Putamen (tissue), 1 donor: ENCODE measurements at places on chromosomes 13 and 19.

DNA sequence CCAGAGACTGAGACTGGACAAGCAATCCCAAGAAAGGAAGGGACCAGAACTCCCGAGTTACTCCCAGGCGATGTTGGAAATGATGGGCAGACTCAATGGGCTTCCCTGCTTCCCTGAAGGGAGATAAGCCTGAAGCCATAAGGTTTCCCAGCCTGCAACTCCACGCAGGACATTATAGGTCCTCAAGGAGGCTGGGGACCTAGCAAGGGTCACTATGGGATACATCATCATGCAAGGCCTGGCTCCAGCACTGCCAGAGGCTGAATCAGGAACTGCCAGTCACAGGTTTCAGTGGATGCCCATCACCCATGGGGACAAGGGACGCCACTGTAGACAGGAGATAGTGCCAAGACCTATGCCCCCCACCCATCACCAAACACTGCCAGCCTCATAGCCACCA lies 338.7 kb downstream of the IRS2 start:
- no peak for DNase-seq

- DNase-seq = no peak
Measured at GRCh38 chr19:35000647-35001501, 751 bp downstream of the GRAMD1A start.

DNA sequence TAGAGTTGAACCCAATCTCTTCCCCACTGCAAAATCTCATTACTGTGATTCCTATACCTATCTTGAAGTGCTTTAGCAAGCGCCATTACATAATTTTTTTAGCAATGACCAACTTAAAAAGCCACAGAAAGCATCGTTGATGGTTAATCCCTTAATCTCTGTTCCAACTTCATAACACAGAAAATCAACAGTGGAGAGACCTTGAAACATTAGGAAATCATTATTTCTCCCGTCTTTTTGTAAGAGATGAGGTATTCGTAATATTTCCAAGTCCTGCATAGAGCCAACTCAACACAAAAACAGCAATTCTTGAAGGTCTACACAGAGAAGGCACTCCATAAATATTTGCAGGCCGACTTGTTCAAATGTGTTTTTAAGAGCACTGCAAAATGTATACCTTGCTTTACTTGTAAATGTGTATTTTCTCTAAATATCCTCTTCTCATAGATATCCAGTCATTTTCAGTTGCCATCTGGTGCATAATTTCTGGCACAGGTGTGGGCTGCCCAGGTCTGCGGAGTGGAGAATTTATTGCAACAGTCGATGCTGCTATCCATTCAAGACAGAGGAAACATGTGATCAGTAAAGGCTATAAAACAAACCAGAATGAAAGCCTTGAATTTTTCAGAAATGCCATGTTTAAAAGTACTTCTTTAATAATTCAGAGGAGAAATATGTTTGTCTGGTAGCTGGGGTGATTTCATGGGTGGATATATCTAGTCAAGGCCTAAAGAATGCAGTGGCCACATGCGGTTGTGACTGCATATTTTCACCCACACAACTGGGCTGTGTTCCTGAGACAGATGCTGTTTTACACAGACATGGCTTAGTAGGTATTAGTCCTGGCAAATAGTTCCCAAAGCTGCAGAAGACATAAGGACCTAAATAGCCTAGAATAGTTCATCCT lies 234.3 kb upstream of the STARD13 start:
- no peak for DNase-seq

DNA sequence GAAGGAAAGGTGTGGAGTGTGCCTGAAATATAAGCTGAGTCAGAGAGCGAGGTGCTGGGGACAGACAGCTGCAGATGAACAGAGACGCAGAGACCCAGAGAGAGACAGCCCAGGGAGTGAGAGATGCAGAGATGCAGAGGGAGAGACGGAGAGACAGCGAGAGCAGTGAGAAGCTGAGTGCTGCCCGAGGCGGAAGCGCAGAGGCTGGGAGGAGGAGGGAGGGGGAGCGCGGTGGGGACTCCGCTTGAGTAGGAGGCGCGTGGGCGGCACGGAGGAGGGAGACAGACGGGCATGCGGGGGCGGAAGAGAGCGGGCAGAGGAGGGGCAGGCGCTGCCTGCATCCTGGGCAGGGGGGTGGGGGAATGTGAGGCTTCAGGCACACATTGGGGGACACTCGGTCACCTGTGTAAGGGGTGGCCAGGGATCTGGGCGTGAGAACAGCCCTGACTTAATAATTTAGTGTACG lies 25.7 kb downstream of the SLC8A2 start:
- no peak for DNase-seq

DNA sequence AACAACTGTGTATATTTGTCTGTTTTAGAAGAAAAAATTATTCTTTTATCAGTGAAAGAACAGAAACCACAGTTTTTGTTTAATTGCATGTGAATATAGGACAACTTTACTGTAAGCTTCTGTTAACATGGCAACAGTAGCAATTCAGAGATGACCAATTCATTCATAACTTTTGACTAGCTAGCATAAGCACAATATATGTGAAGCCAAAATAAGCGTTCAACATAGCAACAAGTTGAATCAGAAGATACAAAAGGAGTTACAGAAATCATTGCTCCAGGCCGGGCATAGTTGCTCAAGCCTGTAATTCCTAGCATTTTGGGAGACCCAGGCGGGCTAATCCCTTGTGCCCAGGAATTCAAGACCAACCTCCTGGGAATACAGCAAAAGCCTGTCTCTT lies 197.1 kb upstream of the GPC6 start:
- DNase-seq = no peak

DNA sequence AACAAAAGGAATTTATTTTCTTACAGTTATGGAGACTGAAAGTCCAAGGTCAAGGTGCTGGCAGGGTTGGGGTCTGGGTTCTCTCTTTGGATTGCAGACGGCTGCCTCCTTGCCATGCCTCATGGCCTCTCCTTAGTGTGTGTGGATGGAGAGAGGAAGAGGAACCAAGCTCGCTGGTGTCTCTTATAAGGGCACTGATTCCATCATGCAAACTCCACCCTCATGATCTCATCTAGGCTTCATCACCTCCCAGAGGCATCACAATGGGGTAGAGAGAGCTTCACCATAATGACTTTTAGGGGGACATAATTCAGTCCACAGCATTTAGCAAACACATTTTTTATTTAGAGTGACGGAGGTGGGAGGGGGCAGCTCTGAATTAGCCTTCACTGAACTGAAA lies 104.9 kb upstream of the ABCC4 start:
- no peak for DNase-seq

GRCh38 chr13:20482275-20482761 lies 43.3 kb downstream of the CRYL1 start:
- DNase-seq = no peak

- no peak for DNase-seq
Measured at GRCh38 chr13:76887076-76887563, 915 bp upstream of the KCTD12 start.

DNA sequence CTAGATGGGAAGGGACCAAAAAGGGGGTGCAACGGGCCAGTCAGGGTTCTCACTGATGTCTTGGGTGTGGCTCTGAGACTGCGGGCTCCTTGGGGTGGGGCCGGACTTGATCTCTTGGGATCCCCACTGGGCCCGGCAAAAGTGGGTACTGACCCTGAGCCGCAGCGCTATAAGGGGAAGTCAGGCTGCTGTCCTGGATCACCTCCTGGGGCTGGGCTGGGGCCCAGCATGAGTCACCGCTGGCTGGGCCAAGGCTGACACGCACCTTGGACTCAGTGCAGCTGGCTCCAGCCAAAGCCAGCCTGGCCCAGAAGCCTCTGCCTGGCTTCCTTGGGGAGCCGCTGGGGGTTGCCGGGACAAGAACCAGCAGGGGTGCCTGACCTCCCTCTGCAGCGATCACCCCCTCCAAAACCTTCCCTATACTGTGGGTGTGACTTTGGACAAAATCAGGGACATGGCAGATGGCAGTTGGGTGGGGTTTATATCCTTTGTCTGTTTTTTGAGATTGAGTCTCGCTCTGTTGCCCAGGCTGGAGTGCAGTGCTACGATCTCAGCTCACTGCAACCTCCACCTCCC lies 617 bp upstream of the IQCN start:
- DNase-seq = peak; percentile 71

DNA sequence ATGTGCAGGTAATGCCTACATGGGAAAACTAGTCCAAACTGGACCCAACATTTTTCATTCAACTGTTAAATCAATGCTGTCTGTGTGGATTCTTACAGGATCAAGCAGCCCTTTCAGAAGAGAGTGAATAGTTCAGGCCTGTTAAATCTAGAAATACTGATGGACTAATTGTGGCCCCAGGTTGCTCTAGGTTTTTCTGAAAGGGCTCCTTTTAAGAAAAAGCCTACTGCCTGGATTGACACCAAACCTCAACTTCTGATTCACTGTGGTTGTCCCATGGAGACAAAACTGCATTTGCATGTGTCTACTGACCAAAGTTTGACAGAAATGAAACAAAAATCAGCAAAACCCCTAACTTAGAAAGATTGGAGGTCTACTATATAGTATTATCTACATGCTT lies 437.0 kb downstream of the KLF12 start:
- DNase-seq = no peak

GRCh38 chr19:485077-485476 lies 11.2 kb upstream of the MADCAM1 start:
- no peak for DNase-seq

- DNase-seq = no peak
Measured at GRCh38 chr13:108437496-108437895, 168.0 kb downstream of the TNFSF13B start.

DNA sequence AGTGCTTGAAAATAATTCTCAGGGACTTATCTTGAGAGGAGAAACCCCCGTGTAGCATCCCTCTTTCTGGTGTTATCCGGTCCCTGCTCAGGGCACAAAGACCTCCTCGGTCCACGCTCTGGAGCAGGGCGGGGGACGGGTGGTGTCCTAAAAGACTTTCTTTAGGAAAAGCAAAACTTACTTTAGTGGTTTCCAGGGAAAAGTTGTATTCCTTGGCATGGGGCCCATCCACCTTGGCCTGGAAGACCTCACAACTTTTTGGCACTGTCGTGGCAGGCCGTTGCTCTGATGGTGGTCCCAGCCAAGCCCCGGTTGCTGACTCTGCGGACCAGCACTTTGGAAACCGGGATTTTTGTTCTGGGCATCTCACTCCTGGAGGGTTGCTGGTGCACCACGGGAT lies 2.7 kb downstream of the AMER2 start:
- DNase-seq = no peak

- DNase-seq = no peak
Measured at GRCh38 chr19:57314146-57314545, 6.1 kb upstream of the ZNF543 start.

DNA sequence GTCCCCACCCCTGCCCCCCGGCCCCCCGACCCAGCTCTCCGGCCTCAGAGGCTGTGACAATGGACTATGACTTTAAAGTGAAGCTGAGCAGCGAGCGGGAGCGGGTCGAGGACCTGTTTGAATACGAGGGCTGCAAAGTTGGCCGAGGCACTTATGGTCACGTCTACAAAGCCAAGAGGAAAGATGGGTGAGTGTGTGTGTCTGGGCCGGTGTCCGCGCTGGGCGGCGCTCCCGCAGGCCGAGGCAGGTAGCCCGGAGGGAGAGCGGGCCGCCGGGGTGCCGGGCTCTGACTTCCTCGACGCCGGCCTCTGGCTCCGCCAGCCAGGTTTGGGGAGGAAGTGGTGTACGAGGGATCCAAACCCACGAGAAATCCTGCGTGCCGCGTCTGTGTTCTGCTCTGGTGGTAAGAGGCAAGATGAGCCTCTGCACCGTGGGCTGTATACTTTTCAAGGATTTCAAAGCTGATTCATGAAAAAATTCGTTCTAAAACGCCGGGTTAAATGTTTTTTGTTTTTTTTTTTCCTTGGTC lies 718 bp downstream of the CDK8 start:
- DNase-seq = peak; percentile 34

DNA sequence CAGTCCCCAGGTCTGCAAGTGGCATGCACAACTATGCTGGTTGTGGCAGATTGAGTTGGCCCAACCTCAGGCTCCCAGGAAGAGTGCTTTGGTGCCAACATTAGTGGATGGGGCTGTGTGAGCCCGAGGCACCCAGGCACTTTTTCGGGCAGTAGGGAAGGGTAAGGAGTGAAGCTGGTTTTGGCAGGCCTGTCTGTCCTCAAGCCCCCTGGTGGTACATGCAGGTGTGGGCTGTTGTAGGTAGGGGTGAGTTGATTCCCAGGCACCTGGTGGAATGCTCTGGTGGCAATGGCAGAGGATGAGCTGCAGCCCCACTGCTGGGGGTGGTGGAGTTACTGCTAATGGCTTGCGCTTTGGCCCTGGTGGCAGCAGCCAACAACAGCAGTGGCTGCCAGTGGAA lies 723.7 kb upstream of the SLITRK1 start:
- DNase-seq = no peak

DNA sequence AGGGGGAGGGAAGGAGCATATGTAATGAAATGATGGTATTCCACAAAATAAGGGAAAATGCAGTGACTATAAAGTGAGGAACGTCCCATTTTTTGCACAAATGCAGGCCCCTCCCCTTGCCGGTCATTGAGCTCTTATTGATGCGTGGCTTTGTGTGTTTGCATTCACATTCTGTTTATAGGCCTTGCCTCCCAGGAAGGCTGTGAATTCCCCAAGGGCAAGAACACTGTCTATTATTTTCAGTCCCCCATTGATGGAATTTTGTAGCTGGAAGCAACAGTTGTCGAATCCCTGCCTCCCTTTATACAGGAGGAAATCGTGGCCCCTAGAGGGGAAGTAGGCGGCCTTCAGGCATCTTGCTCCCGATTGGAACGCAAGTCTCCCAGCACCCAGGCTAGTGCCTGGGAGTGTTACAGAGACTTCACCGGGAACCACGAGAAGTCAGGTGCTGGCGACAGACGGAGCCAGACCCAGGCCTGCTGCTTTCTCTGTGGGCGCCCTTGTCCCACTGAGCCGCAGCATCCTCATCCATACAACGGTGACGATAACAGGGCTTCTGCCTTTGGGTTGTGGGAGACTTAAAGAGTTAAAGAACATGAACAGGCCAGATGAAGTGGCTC lies 6.9 kb downstream of the SBSN start:
- DNase-seq = no peak

GRCh38 chr19:1250437-1251260 lies 2.3 kb downstream of the MIDN start:
- peak; percentile 84 for DNase-seq

DNA sequence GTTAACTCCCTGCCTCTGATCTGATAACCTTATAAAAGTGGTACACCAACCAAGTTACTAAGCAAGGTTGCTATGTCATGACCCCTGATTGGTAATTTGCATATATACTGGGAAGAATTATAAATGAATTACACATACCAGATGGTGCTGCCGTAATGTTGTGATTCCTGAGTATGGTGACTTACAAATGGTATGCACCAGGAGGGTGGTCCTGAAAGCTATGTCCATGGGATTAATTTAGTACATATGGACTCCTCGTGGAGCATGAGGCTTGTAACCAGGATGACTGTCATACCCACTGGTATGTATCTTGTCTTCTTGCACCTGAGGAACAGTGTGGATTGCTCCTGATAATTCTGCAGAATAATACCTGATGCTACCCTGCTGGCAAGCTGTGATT lies 240.6 kb downstream of the GPC6 start:
- no peak for DNase-seq

DNA sequence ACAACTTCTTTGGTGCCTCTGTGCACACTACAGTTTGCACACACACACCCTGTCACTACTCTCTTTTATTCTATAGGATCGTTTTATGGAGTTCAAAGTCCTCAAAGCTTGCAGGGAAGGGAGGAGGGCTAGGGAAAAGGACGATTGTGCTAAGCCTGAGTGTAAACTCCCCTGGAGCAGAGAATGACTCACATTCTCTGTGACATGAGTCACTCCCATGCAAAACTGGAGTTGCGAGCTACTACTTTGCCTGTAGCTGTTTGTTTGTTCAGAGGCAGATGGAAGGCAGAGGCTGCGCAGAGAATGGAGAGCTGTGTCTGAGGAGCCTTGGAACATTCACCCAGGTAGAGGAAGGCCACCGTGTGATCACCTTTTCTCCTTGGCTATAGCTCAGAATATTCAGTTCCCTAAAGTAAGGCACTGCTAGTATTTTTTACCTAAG lies 80.5 kb upstream of the MBNL2 start:
- DNase-seq = no peak
